Fibroblast of skin of scalp (primary cell): ENCODE measurements at places on chromosomes 16 and 17.
A peak's percentile ranks its signal among the peaks of the same experiment; 100 is the strongest.

DNA sequence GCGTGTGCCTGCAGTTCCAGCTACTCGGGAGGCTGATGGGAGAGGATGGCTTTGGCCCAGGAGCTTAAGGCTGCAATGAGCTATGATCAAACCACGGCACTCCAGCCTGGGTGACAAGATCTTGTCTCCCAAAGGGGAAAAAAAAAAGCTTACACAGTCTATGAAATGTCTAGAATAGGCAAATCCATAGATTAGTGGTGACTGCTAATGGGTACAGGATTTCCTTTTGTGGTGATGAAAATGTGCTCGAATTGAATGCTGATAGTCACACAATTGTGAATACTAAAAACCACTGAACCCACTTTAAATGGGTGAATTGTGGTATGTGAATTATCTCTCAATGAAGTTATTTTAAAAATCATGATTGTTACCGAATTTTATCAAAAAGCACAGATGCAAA, 14.9 kb downstream of the USP7 start:
- DNase-seq = no peak

GRCh38 chr17:73030995-73031394, 61.5 kb downstream of the SLC39A11 start:
- DNase-seq = peak; percentile 17

DNA sequence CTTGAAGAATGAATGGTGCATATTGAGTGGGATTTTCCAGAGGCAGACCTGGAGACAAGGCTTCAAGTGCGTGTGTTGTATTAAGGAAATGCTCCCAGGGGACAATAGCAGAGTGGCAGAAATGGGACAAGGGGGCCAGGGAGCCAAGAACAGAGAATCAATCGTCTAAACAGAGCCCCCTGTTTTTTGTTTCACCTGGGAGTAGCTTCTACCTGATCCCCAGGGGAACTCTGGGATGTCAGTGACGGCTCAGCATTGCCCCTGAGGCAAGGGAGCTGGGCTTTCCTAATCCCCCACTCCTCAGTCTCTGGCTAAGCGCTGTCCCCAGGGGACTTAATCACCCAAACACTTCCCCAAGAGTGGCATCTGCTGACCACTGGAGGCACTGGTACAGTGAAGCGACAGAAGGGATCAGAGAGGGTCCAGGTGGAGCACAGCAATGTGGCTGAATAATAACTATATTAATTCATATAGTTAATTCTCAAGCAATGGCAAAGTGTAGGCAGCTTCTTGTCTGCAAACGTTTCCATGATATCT, 35.7 kb upstream of the C16orf78 start:
- no peak for DNase-seq

GRCh38 chr16:72621651-72622050, 426.3 kb downstream of the ZFHX3 start:
- DNase-seq = no peak

DNA sequence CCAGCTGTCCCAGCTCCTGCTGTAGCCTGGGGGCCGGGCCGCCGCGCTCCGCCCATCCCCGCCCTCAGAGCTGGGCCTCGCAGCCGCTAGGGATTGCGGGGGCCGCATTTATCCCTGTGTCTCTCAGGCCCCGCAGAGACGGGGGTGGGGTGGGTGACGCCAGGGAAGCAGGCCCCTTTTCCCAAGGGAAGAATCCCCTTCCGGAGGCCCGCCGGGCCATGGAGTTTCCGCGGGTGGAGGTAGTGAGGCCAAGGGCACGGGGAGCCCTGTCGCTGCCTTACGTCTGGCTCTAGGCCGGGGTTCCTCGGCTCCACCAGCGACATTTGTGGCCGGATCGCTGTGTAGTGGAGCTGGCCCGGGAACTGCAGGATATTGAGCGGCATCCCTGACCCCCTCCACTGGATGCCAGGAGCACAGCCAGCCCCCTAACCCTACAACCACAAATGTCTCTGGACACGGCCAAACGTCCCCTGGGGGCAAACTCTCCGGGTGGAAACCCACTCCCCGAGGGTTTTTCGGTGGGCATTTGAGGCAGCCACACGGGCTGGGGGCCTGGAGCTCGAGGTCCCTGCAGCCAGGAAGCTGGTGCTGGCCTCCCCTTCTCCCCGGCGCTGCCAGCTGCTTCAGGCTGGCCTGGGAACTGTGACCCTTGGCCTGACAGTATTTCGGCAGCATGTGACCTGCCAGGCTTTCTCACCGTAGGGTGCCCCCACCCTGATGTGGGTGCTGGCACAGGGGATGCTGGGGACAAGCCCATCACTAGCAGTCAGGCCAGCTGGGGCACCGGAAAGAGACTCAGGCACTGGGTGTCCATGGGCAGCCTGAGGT, 12.0 kb upstream of the CD300A start:
- DNase-seq = peak; percentile 86

DNA sequence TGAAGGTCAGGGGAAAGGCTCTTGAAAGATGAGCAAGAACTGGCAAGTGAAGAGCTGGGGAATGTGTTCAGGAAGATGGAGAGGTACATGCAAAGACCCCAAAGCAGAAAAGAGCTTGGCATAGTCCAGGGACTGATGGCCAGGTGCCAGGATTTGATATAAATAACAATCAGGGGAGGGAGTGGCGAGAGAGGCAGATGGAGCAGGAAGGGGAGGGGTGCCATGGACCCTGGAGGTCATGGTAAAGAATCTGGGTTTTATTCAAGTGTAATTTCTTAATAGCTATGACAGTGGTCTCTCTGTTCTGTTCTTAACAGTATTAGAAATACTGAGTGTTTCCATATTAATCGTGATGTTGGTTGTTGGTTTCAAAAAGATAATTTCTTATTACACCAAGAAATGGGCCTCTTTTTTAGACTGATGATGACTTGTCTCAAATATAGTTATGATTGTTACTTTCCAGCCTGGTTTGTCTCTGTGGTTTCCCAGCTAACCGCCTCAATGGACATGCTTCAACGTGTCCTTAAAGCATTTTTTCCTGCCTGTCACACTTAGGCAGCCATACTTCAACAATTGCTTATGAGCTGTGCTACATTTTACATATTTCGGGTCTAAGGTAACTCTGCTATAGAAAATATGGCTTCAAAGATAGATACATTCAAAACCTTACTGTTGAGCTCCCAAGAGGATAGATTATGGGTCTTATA, 49.4 kb downstream of the MYH10 start:
- DNase-seq = no peak

DNA sequence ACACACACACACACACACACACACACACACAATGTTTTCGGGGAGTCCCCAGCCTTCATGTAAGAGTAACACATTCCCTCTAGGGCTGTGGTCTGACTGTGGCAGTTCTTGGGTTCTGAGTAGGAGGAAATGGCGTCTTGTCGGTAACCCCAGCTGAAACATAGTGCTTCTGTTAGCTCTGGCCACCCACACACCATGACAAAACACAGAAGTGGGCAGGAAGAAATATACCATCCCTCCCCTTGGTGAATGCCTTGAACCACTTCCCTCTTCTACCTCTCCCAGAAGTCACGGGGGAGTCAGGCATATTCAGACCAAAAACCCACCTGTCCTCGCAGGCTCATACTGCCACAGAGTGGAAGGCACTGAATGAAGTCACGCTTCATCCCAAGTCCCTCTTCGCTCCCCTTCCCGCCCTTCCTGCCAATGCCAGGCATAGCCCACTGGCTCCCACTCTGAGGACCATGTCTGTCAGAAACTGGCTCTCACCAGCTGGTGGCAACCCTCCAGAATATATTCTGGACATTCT, 11.5 kb downstream of the SLC35B1 start:
- no peak for DNase-seq

- DNase-seq = no peak
Measured at GRCh38 chr17:14547016-14547415, 246.1 kb downstream of the HS3ST3B1 start.

DNA sequence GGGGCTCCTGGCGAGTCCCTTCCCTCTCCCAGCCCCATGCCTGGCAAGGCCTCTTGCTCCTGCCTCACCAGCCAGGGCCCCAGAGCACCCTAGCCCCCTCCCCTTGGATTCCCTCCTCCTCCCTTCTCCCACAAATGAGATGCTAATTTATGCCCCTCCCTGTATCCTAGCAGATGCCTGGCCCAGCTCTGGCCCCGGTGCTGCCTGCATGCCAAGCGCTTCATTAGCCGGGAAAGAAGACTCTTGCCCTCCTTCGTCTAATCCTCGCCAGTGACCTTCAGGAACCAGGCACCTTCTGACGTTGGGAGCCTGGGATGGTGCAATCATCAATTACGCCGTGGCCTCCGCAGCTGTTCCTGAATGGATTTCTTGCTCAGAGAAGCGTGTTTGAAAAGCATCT, 127.8 kb downstream of the SDK2 start:
- no peak for DNase-seq

- peak; percentile 75 for DNase-seq
Measured at GRCh38 chr17:56786989-56787482, 46.7 kb downstream of the C17orf67 start.

- peak; percentile 74 for DNase-seq
Measured at GRCh38 chr17:78151514-78152008, 5.4 kb downstream of the C17orf99 start.

GRCh38 chr17:49297141-49297540, 64.9 kb downstream of the ZNF652 start:
- DNase-seq = no peak

DNA sequence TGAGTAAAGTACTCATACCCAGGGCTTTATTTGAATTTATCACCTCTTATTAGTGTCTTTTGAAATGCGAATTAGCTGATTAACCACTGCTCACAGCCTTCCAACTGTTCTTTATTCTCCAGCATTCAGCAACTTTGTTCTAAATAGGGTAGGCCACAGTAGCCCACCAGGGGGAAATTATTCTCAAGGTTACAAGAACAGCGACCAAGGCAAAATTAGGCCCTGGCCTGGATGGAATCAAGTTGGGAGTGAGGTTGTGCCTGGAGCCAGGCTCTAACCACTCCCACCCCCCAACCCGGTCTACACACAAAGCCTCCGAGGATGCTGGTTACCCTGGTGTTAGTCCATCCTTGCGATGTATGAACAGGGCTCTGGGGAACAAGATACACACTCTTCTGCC, 245.5 kb downstream of the STX8 start:
- DNase-seq = no peak

DNA sequence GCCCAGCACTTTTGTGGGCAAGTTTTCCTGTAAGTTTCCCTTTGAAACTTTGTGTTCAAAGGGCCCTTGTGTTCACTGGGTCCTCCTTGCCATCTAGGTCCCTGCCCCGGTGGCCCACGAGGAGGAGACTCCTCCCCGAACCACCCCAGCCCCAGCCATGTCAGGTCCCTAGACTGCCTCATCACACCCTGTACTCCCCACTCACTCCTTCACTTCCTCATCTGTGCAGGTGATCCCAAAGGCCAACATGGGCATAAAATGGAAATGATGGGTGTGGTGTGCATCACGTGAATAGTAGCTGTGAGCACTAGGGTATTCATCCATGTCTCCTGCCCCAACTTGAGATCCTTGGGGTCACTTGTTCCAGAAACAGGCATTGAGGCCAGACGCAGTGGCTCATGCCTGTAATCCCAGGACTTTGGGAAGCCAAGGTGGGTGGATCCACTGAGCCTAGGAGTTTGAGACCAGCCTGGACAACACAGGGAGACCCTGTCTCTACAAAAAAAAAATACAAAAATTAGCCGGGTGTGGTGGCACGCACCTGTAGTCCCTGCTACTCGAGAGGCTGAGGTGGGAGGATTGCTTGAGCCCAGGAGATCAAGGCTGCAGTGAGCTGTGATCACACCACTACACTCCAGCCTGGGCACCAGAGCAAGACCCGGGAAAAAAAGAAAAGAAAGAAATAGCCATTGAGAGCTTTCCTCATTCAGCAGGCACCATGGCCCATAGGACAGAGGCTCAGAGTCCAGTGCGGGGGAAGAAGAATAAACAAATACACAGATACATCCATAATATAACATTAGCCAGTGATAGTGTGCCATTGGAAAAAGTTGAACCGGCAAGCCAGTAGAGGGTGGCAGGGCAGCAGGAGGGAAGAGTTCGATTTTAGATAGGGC, 74.5 kb downstream of the KATNIP start:
- DNase-seq = no peak

DNA sequence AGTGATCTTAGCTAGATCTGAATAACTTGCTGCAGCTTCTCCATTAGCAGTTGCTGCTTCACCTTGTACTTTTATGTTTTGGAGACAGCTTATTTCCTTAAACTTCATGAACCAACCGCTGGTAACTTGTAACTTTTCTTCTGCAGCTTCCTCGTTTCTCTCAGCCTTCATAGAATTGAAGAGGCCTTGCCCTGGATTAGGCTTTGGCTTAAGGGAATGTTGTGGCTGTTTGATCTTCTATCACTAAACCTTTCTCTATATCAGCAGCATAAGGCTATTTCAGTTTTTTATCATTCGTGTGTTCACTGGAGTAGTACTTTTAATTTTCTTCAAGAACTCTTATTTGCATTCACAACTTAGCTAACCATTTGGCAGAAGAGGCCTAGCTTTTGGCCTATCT, 21.5 kb upstream of the TMEM92 start:
- DNase-seq = no peak

GRCh38 chr16:86977076-86977676, 340.0 kb downstream of the C16orf95 start:
- no peak for DNase-seq

DNA sequence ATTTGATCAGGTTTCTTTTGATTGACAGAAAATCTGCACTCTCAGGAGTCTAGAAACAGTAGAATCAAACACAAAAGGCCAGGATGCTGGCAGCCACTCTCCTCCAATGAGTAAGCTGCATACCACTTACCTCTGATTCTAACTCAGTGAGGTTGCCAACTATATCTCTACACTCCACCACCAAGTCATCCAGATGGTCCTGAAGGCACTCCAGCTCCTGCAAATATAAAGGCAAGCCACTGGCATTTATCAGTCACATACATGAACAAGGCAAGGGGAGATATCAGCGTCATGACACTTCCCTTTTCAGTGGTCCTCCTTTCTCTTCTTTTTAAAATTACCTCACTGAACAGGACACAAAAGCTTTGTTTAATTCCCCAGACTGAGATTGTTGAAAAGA, 53.1 kb upstream of the CLEC18B start:
- DNase-seq = no peak

DNA sequence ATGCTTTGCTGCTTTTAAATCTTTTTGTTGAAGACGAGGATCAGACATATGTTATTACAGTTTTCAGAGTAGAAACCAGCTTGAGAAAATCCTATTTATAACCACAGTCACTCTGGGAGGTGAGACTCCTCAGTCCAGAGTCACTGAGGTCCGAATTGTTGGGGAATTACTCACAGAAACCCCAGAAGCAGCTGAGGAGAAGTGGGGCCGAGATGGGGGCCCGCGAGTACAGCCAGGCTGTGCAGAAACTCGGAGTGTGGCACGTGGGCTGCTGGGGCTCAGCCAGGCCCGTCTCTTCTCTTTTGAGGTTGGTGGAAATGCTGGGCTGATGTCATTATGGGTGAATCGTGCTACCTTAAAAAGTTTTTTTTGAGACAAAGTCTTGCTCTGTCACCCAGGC, 14.4 kb upstream of the GNG13 start:
- peak; percentile 77 for DNase-seq

DNA sequence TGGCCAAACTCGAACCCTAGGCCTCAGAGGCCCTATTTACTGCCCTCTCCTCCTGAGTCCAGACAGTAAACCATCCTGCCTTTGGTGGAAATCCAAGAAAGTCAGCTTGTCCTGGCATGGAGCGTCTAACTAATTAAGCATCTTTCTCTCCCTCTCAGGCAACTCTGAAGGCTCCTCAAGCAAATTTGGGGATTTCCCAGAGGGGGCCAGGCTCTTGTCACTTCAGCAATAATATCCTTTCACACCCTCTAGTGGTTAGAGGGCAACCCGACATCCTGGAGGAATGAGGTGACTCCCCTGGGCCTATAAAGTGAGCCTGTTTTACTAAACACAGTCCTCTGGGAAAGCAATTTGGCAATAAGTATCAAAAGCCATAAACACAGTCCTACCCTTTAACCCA, 60.4 kb downstream of the NOG start:
- peak; percentile 84 for DNase-seq

GRCh38 chr17:41814195-41814594, 1.4 kb downstream of the FKBP10 start:
- DNase-seq = no peak

GRCh38 chr16:3731126-3731935, 14.0 kb upstream of the TRAP1 start:
- no peak for DNase-seq
